AG04450 (cell line): ENCODE measurements at places on chromosomes 7 and 10.

DNA sequence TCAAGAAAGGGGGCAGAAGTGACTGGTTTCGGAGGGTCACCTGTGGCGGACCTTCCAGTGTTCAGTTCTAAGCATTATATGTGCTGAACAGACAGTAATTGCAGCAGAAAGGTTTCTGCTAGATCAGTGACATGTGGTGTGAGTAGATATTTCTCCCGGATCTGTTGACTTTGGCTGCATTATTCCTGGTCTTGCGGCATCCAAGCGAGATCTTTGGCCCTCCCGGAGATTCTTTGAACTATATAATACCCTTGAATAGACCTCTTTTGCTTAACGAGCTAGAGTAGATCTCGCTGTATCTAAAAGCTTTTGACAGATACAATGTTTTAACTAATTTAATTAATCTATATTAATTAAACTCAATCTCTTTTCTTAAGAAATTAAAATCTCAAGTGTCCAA lies 99.8 kb downstream of the PTN start:
- no peak for DNase-seq

DNA sequence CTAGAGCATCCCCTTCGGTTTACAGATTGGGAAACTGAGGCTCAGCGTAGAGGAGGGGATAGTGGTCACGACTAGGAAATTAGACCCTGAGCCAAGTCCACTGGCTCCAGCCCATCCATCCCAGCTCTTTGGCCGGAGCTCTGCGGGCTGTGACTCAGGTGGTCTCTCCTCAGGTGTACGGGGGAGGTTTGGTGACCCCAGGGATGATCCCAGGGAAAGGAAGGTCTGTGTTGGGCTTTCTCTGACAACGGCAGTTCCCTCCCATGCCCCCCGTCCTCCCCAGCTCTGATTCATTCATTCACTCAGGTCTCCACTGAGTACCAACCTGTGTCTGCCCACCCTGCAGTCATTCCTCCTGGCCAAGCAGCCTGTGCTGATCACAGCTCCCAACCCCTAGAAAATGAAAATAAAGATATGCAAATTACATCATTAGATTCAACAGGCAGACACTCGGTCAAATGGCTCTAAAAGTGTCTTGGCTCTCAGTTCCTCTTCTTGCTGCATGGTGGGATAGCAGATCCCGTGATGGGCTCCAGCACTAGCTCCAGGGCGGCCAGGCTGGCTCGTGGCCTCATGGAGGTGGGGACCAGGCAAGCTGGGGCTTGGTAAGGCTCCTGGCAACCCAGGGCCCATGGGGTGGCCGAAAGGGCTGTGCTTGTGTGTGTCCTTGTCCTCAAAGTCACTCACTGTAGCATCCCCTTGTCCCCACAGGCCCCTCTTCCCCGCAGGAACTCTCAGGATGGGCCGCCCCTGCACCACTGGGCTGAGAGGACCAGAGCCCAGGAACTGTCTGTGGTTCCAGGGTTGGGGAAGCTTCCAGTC lies 37.8 kb downstream of the CLRN3 start:
- no peak for DNase-seq

DNA sequence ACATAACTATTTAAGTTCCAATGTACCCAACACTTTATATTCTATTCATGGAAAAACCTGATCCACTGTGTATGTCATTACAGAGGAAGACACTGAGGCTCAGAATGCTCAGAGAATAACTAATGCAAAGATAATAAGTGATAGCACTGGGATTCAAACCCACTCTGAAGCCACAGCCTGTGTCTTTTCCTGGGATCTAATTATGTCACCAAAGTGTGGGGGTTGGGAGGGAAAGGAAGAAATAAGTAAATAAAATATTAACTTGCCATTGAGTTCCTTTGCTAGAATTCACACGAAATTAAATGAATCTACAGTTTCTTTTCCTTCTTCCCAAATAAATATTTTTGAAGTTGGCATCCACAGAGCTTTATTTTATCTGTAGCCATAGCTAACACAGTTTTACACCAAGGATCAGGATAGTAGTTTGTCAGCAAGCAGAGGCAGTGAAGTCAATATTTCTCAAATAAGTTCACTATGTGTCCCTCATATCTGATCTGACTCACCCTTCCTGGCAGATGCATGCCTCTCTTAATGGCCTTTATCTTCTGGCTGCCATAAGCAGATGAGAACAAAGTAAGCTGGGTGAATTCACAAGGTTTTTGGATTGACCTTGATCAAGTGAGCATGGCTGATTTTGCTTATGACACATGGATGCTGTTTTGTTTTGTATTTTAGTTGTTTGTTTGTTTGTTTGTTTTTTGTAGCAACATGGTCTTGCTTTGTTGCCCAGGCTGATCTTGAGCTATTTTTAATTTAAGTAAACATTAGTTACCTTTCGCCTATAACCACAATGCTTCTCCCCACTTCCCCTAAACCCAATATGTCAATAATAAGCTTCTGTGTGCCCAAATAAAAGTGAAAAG lies 6.3 kb downstream of the RAPGEF5 start:
- DNase-seq = no peak

DNA sequence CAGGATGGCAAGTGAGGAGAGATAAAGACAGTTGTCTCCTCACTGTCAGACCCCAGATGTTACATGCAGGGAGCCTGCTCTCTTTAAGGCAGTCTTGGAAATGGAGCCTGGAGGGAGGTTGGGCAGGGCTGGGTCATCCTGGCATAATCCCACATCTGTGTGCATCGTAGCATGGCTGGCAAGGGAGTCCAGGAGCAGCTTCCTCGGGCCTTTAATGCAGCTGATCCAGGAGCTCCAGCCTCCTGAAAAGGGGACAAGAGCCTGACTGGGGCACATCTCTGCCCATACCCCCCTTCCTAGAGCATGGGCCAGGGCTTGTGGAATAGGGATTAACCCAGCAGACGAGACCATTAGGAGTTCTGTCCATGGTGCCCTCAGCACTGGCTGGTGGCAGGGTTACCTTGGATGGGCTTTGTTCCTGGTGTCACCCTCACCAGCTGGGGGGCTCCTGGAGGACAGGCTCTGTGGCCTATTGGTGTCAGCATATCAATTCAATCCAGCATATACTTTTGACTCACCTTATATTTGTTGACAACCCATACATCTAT lies 34.9 kb downstream of the TBATA start:
- DNase-seq = no peak

GRCh38 chr7:89757910-89758309 lies 396.4 kb upstream of the STEAP1 start:
- no peak for DNase-seq

GRCh38 chr7:144100607-144101006 lies 8.8 kb upstream of the OR2A2 start:
- DNase-seq = no peak
